ENCODE measurements at places on chromosomes 16 and 17. TPM values are rescaled to one million over a fixed set of nuclear protein-coding genes. Genes with fewer than 3 reads are reported as not detected.

The ITGA2B gene
- 0.33 TPM for total RNA-seq

- DNase-seq = peak; percentile 23
Observed at GRCh38 chr17:67891481-67892119, 66.3 kb downstream of the BPTF start.

DNA sequence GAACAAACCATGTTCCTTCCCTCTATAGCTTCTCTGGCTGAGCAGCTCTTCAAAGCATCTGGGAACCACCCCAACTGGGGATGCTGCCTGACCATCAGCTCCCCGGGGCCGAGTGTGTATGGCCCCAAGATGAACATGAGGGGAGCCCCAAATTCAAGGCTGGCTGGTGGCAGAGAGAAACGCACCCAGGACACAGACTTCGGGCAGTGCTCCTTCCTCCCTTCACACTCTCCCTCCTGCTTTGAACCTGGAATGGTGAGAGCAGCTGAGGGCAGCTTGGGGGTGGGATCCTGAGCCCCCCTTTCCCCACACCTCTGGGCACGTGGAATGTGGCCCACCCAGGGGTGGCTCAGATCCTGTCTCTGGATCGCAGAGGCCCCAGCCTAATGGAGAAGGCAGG is 17.2 kb downstream of the TLE7 start:
- no peak for DNase-seq

- DNase-seq = peak; percentile 59
Observed at GRCh38 chr17:59521465-59522126, 43.8 kb upstream of the DHX40 start.

GRCh38 chr16:66097751-66098150 is 268.7 kb upstream of the CDH5 start:
- no peak for DNase-seq

DNA sequence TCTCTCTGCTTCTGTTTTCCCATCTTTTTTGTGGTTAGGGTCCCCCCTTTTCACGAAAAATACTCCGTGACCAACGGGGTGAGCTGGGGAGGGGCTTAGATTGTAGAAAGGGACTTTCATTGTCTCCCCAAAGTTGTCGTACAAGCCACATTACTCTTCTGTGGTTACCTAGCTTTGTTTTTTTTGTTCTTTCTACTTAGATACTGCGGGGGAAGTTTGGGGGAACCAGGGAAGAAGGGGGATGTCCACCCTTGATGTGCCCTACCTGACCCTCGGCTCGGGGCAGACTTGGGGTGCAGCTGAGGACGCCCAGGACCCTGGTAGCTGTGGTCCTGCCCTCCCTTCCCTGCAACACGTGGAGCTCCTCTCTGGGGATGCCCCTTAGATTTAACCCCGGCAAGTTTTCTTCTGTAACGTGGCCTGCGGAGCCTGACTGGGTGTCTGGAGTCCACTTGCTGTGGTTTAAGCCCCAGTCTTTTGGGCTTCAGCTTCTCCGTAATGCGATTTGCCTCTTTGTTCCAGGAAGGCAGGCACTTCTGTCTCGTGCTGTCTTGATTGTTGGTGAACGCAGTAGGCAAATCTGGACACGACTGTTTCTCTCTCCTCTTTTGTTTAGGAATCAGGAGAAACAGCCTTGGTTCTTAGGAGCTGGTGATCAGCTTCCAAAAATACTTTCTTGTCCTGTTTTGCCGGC is 892 bp downstream of the ABCC1 start:
- DNase-seq = peak; percentile 18
